ENCODE measurements at places on chromosomes 13 and 19.

- no peak for DNase-seq
Measured at GRCh38 chr13:53032849-53033248, 4.2 kb downstream of the OLFM4 start.

GRCh38 chr13:34207334-34207733 lies 389.4 kb downstream of the RFC3 start:
- DNase-seq = no peak

- DNase-seq = no peak
Measured at GRCh38 chr19:48296963-48297734, 27.3 kb downstream of the ZNF114 start.

GRCh38 chr19:22526661-22527272 lies 104.6 kb upstream of the ZNF98 start:
- no peak for DNase-seq

- DNase-seq = no peak
Measured at GRCh38 chr13:41548031-41548430, 90.7 kb downstream of the RGCC start.

GRCh38 chr13:58729361-58729760 lies 1097.8 kb downstream of the PCDH17 start:
- DNase-seq = no peak

GRCh38 chr13:98489446-98490194 lies 87.3 kb downstream of the STK24 start:
- no peak for DNase-seq

GRCh38 chr19:4582980-4583842 lies 23.7 kb upstream of the SEMA6B start:
- no peak for DNase-seq

DNA sequence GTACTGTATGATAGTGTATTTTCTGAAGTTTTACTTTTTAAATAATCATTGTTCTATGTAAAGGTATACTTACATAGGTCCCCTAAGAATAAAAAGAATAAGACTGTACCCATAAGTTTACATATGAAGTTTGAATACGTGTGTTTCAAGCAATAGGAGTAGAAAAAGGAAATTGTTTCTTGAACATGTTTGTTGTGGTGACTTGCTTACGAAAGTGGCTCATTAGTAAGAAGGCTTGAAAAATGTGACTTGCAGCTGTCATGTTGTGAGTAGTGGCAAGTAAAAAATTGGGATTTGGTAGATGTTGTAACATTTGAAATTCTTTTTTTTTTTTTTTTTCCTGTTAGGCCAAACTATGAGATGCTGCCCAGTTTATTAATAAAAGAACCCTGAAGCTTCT lies 203.3 kb downstream of the LMO7 start:
- no peak for DNase-seq

- no peak for DNase-seq
Measured at GRCh38 chr13:66534561-66534960, 695.6 kb downstream of the PCDH9 start.

DNA sequence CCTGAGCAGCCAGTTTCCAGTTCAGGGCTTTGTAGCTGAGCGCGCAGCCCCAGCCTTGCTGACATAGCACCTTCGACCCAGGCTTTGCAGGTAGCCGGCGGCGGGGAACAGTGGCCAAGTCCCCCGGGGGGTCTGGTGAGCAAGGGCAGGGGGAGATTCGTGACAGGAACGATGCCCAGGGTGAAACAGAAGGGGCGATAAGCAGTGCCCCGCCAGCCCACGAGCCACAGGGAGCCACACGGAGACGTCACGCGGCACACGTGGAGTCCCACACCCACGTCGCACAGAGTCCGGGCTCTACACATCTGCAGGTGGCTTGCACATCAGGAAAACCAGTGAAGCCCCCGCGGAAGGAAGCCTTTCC lies 127.2 kb downstream of the SOX1 start:
- no peak for DNase-seq

- DNase-seq = no peak
Measured at GRCh38 chr19:49869009-49869483, 1.7 kb upstream of the PNKP start.

- no peak for DNase-seq
Measured at GRCh38 chr13:25463496-25463895, 91.7 kb downstream of the ATP8A2 start.

GRCh38 chr19:47499863-47500830 lies 14.7 kb downstream of the NAPA start:
- DNase-seq = no peak

DNA sequence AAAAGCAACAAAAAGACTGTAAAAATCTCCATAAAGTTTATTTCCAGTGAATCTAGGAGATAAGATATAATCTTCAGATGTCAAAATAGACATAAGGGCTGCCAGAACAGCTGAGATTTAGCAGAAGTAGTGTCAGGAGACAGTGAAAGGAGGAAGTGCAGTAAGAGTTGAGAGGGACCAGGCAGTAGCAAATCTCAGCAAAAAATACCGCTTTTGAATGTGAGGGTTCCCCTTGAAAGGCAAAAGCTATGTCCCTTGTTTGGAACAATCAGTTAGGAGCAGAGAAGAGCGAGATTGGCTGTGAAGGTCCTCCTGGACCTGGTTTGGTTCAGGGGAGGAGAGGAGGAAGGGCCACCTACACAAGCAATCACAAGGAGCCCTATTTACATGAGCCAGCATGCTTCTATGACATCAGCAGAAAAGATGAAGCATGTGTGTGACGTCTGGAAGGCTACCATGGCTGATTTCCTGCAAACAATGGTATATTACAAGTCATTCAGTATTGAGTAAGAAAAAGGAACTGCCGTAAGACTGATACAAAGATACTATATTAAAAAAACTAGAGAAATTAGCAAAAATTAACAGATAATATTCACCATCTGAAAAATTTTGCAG lies 98.9 kb upstream of the SIAH3 start:
- peak; percentile 32 for DNase-seq

DNA sequence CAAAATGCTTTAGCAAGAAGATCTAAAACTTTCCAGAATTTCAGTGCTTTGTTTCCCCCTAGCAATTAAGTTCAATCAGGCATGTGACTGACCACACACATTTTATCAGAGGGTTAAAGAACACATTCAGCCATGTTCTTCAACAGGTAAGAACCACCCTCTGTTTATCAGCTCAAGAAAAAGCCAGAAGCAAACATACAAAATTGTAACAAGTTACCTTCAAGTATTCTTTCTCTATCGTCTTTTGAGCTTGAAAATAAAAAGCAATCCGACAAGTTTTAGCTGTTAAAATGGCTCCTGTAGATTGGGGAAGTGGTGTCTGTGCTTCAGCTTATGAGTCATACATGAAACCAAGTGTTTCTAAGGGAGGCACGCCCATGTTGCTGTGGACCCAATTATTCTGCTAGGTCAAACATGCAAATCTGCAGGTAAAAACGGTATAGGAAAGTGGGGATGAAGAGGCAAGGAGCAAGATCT lies at the start of gene ELF1:
ELF1 (minus strand) TSS at position 306 of the 477 bp plus-strand sequence. CDS start 37,262 bp downstream, outside the sequence.
- peak; percentile 94 for DNase-seq

- DNase-seq = no peak
Measured at GRCh38 chr13:58843567-58843966, 1212.0 kb downstream of the PCDH17 start.

DNA sequence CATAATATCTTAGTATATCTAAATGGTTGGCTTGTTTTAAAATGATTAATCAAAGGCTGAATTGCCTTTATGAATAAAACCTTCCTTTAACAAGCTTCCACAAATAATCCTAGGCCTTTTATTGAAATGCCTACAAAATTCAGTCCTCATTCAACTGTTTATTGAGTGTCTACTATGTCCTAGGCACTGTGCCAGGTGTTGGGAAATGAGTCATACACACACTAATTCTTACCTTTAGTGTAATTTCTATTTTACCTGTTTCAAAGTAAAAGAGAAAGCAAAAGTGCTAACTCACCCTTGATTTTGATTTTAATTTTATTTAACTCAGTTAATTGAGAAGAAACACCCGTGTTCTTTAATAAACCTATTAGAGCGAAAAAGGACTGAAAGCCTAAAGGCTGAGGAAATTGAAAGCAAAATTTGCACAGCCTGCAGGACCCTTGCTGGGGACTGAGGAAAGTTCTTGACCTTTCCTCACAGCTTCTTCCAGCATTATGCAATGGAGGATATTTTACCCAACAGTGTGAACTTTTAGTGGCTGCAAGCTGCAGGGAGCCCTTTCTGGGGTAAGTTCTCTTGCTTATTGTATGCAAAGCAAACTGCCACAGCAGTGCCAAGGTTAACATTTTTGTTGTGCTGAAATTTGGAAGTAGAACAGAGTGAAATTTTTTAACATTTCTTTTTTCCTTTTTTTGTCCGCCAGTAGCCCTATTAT lies 83.1 kb downstream of the B3GLCT start:
- DNase-seq = no peak

GRCh38 chr13:98672947-98673613 lies 79.4 kb downstream of the SLC15A1 start:
- peak; percentile 73 for DNase-seq

DNA sequence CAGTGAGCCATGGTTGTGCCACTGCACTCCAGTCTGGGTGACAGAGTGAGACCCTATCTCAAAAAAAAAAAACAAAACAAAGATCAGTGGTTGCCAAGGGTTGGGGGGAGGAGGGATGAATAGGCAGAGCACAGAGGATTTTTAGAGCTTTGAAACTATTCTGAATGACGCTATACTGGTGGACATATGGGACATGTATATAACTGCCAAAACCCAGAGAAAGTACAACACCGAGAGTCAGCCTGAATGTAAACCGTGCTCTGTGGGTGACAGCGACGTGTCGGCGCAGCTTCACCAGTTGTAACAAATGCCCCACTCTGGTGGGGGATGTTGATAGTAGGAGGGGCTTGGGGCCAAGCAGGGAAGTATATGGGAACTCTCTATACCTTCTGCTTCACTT lies 32.9 kb downstream of the ZIC5 start:
- DNase-seq = no peak

DNA sequence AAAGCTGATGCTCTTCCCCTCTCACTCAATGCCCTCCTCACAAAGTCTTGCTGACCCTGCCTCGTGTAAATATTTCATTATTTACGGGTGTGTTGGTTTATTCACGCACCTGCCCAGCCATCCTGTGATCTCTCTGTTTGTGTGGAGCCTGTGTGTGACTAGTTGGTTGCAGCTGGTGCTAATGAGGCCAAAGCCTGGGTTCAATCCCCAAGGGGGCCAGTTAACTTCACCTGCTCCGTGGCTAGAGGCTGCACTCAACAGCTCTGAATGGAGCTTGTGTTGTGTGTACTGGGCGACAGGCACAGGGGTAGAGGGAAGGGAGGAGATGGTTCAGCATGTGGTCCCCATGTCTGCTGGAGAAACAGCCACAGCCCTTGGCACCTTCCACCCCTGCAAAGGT lies 109.5 kb downstream of the DNAJC15 start:
- DNase-seq = no peak

GRCh38 chr19:43976732-43977131 lies 7.3 kb upstream of the ZNF155 start:
- DNase-seq = no peak

GRCh38 chr13:72194523-72194922 lies 327.5 kb upstream of the DACH1 start:
- DNase-seq = no peak

DNA sequence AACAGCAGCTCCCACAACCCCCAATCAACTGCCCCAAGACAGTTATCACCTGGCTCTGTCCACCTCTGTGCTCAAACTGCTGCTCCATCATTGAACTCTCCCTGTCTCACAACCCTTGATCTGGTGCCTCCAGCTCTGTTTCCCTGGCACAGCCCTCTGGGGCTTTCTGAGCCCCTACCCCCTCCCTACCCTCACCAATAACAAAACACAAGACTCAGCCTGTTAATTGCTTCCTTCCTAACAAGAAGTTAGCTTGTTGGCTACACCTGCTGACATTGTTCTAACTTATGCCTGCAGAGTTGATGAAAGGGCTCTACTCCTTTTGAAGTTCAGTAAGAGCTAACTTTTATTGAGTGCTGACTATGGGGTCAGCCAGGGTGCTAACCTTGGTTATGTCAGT lies 99.4 kb upstream of the FNDC3A start:
- no peak for DNase-seq
